H4 (cell line): ENCODE measurements at places on chromosomes 3 and 15.

GRCh38 chr3:153370680-153371079 is 208.7 kb downstream of the RAP2B start:
- no peak for DNase-seq

DNA sequence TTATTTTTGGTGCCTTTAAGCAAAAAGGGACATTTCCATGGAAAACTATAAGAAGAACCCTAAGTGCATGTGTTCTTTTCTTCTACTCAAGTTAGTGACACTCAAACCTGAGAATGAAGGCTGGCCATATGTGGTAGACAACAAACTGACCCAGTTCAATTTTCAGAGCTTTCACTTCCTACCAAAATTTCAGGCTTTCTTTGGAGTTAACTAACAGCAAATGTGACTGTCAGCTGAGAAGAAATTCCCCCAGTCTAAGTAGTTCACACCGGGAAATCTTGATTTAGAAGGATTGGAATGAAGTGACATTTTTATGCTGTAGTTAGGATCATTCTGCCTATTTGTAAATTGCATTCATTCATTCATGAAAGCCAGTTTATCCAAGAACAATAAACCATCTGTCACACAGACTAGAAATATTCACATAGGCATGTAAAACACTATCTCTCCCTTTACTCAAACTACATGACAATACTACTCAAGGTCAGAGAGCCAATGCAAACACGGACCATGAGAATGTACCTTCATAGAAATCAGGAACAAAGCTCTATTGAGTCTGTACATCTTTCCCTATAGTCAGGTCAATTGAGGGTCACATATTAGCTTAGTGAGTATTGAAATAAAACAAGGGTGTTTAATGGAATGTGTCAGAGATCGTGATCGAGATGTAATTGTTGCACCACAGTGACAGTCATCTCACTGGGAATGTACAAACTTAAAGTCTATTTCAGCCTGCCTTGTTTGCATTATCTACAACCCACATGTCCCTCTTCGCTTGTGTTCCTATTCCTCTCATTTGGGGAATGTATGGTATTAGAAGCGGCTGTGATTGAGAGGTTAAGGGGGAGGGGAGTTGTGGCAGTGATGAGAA is 113.8 kb upstream of the TGFBR2 start:
- DNase-seq, result no peak

DNA sequence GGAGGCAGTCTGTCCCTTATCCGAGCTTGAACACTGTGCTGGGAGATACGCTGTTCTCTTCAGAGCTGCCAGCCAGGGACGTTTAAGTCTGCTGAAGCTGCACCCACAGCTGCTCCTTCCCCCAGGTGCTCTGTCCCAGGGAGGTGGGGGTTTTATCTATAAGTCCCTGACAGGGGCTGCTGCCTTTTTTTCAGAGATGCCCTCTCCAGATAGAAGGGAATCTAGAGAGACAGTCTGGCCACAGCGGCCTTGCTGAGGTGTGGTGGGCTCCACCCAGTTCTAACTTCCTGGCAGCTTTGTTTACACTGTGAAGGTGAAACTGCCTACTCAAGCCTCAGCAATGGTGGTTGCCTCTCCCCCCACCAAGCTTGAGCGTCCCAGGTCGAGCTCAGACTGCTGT is 319.9 kb upstream of the GRM7 start:
- DNase-seq, result no peak

DNA sequence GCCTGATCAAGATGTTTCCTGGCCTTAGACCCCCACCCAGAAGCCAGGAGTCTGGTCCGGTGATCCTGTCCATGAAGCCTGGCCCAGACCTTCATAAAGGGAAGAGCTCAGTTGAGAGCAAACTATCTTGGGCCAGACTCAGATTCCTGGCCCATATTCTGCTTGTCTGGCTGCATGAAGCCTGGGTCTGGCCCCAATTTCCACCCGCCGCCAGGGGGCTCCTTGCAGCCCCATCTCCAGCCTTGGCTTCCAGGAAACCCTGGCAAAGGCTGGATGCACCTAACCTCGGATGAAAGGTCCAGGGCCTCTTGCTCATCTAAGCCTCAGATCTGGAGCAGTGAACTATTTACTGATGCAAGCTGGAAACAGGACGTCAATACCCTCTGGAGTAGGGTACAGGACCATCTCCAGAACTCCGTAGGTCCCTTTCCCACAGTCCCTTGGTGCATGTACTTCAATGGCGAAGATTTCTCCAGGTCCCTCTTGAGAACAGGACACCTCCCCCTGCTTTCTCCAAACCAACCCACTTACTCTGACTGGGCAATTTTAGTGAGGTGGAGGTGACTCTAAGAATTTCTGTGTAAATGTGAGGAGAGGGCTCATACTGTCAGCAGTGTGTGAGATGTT is 5.6 kb downstream of the FOXL2 start:
- peak; percentile 40 for DNase-seq

GRCh38 chr3:58005669-58006068 is 2.6 kb upstream of the FLNB start:
- DNase-seq, result no peak
